ENCODE measurements at places on chromosomes 1 and 21.

DNA sequence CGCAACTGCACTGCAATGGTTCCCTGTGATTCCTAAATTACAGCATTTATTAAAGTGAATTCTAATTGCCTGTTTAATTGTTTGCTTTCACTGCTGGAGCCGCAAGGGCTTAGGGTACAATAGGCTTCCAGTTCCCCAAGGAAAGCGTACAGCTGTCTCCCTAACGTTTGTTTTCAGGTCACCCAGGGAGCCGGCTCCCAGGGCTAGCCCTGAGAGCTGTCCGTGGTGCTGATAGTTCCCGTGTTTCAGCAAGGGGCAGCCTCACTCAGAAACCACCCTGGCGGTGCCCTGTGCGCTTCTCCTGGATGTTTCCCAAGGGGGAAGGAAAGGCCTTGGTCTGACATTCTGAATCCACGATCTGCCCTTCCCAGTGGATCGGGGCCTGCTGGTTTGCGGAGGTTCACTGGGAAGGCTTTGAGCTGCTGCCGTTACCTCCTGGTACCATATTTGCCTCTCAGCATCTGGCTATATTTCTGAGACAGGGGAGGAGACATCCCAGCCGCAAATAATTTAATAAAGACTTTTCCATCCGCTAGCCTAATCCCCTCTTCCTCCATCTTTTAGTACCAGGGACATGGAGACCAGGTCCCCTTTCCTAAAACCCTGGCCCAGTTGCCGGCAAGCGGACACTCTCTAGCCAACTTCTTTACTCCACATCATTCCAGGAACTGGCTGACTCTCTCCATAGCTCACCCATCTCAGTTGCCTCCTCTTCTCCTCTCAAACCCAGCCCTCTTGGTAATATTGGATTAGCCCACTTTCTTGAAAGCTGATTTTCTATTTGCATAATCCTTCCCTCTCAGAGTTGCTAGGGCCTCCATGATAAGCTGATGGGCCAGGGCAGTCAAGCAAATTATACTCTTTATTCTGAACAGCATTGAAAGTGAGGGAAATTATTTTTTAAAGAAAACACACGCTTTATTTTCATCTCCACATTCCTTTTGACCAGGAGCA lies 149.0 kb downstream of the IGSF21 start:
- H3K27me3 ChIP-seq, result no peaks in the 10 kb centered on the region
- H3K4me3 ChIP-seq, result no peak overlapping the region
- no peak overlapping the region for H3K27ac ChIP-seq
- DNase-seq, result peak; percentile 55
- H3K4me1 ChIP-seq, result no peaks in the 10 kb centered on the region
- no peaks in the 10 kb centered on the region for H3K36me3 ChIP-seq

DNA sequence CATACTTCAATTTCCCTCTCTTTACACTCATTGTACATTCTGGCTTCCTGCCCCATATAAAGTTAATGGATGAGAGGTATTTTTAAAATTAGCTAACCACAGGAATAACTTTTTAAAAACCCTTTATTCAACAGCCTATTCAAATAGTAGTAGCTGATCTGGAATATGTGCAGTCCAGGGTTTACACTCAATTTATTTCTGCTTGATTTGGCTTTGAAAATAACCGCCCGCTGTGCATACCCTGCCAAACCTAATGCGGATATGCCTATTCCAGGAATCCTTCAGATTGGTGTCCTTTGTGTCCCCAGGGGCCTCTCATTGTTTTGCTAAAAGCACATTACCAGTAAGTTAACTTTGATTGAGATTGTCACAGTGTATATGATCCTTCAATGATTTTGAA lies 1686.2 kb downstream of the PLA2G4A start:
- H3K36me3 ChIP-seq, result no peaks in the 10 kb centered on the region
- no peak overlapping the region for H3K27ac ChIP-seq
- no peak for DNase-seq
- H3K4me3 ChIP-seq, result no peak overlapping the region

GRCh38 chr1:47765742-47766485 lies 231.3 kb downstream of the TRABD2B start:
- no peak overlapping the region for H3K4me3 ChIP-seq
- no peak overlapping the region for H3K27ac ChIP-seq
- no peaks in the 10 kb centered on the region for H3K36me3 ChIP-seq
- H3K27me3 ChIP-seq, result peaks cover 4% of the 10 kb centered on the region
- no peak for DNase-seq

DNA sequence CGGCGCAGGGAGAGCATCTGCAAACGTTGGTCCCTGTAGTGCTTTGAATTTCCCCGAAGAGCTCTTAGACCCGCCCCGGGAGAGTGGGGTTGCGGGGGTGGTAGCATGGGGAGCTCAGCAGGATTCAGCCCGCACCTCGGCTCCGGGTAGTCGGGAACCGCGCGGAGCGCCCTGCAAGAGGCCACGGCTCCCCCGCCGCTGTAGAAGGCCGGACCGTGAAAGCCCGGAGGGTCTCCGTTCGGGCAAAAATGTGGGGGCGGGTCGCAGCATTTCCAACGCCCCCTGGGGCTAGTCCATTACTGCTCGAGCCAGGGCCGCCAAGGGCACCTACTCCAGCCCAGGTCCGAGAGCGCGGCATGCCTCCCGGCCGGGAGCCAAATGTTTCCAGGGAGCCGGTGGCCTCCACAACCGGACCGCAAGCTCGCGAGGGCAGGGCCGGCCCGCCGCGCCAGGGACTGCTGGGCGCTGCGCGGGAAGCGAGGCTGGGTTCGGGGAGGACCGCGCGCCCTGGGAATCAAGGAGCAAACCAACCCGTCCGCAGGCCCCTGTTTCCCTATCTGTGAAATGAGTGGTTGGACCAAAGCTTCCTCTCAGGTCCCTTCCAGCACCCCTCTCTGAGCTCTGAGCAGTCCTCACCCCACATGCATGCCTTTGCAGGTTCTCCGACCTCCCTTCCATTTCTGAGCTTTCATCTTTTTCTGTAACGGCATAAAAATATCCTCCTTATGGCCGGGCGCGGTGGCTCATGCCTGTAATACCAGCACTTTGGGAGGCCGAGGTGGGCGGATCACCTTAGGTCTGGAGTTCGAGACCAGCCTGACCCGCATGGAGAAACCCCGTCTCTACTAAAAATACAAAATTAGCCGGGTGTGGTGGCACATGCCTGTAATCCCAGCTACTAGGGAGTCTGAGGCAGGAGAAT lies 775 bp upstream of the TMEM63A start:
- peaks cover 18% of the 10 kb centered on the region for H3K36me3 ChIP-seq
- peaks cover 47% of the 10 kb centered on the region for H3K4me1 ChIP-seq
- peak; percentile 48 for DNase-seq
- H3K4me3 ChIP-seq, result peak overlapping the region; percentile 87
- peak overlapping the region; percentile 82 for H3K27ac ChIP-seq

DNA sequence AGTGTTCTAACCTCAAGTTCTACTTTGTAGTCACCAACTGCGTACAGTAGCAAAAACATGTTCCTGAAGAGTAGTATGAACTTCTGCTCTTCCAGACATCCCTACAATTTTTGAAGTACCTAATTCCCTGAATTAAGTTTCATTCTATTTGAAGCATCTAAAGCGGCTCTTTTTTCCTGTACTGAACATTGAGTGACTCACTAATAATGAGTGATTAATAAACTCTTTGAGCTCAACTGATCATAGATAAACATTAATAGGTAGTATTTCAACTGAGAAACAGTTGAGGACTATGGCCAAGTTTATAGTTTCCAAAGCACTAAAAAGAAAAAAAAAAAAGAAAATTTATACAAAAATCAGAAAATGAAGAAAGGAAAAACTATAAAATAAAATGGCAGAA lies 683.1 kb downstream of the LTN1 start:
- H3K4me3 ChIP-seq, result no peak overlapping the region
- no peaks in the 10 kb centered on the region for H3K27me3 ChIP-seq
- DNase-seq, result no peak
- H3K27ac ChIP-seq, result no peak overlapping the region
- no peaks in the 10 kb centered on the region for H3K4me1 ChIP-seq

- H3K36me3 ChIP-seq, result peaks cover 27% of the 10 kb centered on the region
- H3K27me3 ChIP-seq, result no peaks in the 10 kb centered on the region
- no peak overlapping the region for H3K4me3 ChIP-seq
- DNase-seq, result peak; percentile 25
- H3K4me1 ChIP-seq, result peaks cover 11% of the 10 kb centered on the region
These were observed 177.2 kb downstream of the SMYD3 start for GRCh38 chr1:246329900-246330299.
